Activated CD4-positive, alpha-beta T cell treated with anti-CD3 and anti-CD28 coated beads, Interleukin-2, amount 50 U/mL, for 4 hours (primary cell): ENCODE measurements at places on chromosomes 4 and X.

GRCh38 chrX:40091691-40092421, 5.9 kb downstream of the BCOR start:
- DNase-seq = no peak

DNA sequence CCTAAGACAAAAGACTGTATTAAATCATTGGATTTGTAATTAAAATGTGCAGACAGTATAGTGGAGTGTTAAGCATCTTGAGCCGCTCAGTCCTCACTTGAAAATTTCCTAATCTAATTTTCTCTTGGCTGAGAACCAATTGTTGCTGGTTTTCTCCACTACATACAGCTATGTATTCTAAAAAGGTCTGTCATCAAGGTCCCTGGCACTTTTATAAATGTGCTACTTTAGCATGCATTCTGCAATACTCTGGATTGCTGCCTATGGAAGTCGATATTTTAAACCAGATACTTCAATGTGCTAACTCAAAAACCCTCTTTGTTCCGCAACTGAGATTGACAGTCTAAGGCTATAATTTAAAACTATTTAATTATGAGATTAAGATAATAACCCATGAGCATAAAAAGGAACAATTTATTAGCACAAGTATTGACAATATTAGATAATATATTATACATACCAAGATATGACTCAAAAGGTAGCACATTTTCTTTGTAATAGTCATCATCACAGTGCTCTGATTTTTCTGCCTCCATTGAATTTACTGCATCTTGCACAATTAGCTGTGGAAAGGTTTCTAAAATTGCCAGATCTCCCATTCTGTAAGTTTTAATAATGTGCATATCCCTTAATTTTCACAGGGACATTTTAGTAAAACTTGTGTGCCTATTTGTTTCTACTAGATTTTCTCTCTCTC, 815.1 kb downstream of the ADGRL3 start:
- DNase-seq = no peak

DNA sequence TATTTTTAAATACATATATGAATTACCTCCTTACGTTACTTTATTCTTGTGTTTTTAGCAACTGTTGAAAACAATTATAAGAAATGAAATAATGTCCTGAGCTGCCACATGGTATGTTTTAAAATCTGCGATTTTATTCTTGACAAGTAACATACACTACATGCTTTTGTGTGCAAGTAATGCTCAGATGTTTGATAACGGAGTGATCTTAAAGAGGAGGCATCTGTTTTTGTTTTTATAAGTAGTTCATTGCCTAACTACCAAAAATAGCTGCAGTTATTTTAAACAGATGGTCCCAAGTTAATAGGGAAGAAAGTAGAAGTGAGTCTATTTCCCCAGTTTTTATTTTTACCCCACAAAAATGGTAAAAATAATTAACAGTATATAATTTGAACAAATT, 55.2 kb downstream of the GAB1 start:
- DNase-seq = no peak

DNA sequence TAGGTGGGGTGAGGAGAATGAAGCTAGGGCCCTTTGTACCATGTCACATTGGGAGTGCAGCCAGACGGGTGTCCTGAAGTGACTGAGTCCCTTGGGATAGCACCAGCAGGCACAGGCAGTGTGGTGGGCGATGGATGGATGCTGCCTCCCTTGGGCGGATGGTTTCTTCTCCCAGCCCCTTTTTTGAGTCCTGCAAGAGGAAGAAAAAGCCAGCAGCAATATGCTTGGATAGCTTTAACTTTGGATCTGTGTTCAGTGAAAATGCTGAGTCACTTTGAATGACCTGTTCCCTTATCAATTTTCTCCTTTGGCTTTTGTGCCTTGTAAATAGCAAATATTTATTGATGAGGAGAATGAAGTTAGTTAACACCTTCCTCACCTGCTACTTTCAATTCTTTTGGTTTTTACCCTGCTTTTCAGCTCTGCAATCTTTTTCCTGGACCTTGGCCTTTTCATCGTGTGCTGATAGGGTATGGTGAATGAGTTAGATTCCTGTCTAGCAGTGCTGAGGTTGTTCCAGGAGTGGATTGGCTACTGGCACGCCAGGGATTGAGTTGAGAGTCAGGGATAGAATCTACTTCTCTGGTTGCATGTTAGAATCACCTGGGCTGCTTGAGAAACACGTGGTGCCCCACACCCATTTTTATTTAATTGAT, 10.2 kb downstream of the DCUN1D4 start:
- DNase-seq = no peak

GRCh38 chrX:21725496-21725895, 32.4 kb downstream of the SMPX start:
- DNase-seq = no peak

- no peak for DNase-seq
Measured at GRCh38 chr4:41257257-41257901, 651 bp downstream of the UCHL1 start.

GRCh38 chr4:152525878-152526277, 10.0 kb downstream of the FBXW7 start:
- DNase-seq = no peak

- no peak for DNase-seq
Measured at GRCh38 chrX:39140581-39140980, 339.3 kb downstream of the MID1IP1 start.

DNA sequence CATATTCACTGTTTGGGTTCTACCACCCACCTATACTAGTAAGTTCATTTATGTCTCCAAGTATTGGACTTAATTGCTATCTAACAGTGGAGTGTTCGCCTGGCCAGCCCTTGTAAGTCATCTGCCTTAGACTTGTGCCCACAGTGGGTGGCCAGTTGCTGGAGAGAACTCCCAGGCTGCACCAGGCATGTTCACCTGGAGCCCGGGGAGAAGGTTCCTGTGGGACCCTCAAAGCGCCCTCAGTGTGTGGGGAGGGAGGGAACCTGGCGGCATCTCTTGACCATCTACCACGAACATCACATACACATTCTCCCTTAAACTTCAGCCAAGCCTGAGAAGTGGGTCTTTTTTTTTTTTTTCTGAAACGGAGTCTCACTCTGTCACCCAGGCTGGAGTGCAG, 138.1 kb downstream of the CPZ start:
- DNase-seq = no peak

GRCh38 chr4:106587558-106587957, 219.0 kb upstream of the GIMD1 start:
- DNase-seq = no peak

DNA sequence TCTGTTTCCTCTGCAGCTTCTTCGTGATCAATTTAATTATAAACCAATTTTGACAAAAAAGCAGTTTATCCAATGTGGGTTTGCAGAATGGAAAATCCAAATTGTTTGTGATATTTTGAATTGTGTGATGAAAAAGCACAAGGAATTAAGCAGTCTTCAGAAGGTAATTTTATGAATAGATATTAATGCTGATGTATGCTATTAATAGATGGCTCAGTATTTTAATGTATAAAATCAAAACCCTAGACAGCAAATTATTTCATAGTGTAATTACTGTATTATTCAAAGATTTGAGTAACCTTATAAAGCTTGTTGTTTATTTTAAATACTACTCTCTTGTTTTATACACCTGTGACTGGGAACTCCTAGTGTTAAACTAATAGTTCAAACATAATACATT, 20.0 kb downstream of the CEP44 start:
- DNase-seq = no peak

- no peak for DNase-seq
Measured at GRCh38 chr4:141543176-141543575, 93.2 kb upstream of the IL15 start.

- DNase-seq = no peak
Measured at GRCh38 chrX:31228415-31228832, 156.6 kb upstream of the FTHL17 start.
